ENCODE measurements at places on chromosomes 4 and X.
A peak's percentile ranks its signal among the peaks of the same experiment; 100 is the strongest.

- DNase-seq, result peak; percentile 4
Observed at GRCh38 chr4:177108708-177109107, 201.0 kb upstream of the NEIL3 start.

- DNase-seq, result no peak
Observed at GRCh38 chr4:169986369-169986768, 39.8 kb downstream of the MFAP3L start.

GRCh38 chr4:127214016-127214415, 418.7 kb upstream of the INTU start:
- DNase-seq, result no peak

- DNase-seq, result no peak
Observed at GRCh38 chrX:41733939-41734338, 10.0 kb downstream of the GPR82 start.

DNA sequence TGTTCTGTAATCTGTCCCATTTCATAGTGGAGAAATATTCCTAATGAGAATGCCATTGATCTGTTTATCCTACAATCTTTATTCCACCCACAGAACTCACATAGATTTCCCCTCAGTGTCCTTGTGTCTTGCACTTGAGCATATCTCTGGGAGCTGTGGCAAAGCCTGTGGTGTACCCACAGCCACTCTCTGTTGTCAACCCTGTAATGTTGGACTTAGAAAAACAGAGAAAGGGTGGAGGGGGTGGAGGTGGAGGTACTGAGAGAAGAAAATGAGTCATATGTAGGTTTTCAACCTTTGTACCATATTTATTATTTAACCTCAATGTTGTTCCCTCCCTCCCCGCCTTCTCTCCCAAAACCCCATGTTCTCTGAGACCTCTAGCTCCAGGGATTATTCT, 46.9 kb upstream of the TLL1 start:
- DNase-seq, result no peak

GRCh38 chrX:18886005-18886343, 97.9 kb downstream of the PHKA2 start:
- no peak for DNase-seq

Measured in GM23338 (cell line).